Placental pericyte (primary cell): ENCODE measurements at places on chromosomes 3 and 15. TPM values are rescaled to one million over a fixed set of nuclear protein-coding genes. Genes with fewer than 3 reads are reported as not detected.

Gene FANCD2OS
- total RNA-seq: not detected in 2 replicates

Gene MST1R
- total RNA-seq: 0.43 and 1.3 TPM in 2 replicates

Gene ITPKA
- 3.5 and 7.7 TPM in 2 replicates for total RNA-seq

Gene CIDEC
- not detected in 2 replicates for total RNA-seq

Gene GOLGA6A
- total RNA-seq: not detected in 2 replicates

Gene FAM3D
- total RNA-seq: not detected in 2 replicates

Gene LDHAL6B
- total RNA-seq: not detected in 2 replicates

Gene STRA6
- 33.3 and 99.9 TPM in 2 replicates for total RNA-seq

Gene C3orf52
- total RNA-seq: 11.6 and 18.0 TPM in 2 replicates

Gene SLC30A4
- total RNA-seq: 9.8 and 11.6 TPM in 2 replicates

Gene LRRN1
- not detected in 2 replicates for total RNA-seq

Gene CMTM6
- total RNA-seq: 59.3 and 107 TPM in 2 replicates

Gene KNG1
- not detected in 2 replicates for total RNA-seq

Gene CELF6
- total RNA-seq: under 0.01 and 0.22 TPM in 2 replicates

Gene IGSF10
- total RNA-seq: 0.14 and 3.1 TPM in 2 replicates

Gene CCDC50
- total RNA-seq: 156 and 181 TPM in 2 replicates
